ENCODE measurements at places on chromosomes 1 and 21.

- no peak for DNase-seq
Observed at GRCh38 chr1:45033356-45033755, 21.3 kb downstream of the UROD start.

- no peak for DNase-seq
Observed at GRCh38 chr21:29231756-29232529, 66.8 kb upstream of the BACH1 start.

DNA sequence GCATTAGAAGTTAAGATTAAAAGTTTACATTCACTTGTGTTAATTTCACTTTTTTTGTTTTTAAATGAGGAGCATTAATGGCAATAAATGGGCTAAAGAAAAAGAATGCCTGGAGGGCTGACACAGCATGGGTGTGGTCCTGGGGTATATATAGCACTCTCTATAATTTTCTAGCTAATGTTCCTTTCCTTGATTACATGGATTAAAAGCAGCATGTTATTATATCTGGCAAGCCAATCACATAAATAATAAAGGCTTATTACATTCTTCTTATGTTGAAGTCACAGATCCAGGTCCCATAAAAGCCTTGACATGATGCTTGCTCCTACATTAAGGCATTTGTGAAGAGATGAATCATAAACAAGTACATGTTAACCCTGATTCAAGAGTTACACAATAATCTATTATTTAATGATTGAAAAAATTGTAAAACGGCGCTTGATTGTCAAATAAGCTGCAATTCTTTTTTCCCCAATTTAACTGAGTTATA lies 91.4 kb downstream of the LYPLAL1 start:
- no peak for DNase-seq

DNA sequence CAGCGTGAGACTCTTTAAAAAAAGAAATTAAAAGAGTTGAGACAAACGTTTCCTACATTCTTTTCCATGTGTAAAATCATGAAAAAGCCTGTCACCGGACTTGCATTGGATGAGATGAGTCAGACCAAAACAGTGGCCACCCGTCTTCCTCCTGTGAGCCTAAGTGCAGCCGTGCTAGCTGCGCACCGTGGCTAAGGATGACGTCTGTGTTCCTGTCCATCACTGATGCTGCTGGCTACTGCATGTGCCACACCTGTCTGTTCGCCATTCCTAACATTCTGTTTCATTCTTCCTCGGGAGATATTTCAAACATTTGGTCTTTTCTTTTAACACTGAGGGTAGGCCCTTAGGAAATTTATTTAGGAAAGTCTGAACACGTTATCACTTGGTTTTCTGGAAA lies 31.2 kb downstream of the IFNAR1 start:
- DNase-seq: no peak

DNA sequence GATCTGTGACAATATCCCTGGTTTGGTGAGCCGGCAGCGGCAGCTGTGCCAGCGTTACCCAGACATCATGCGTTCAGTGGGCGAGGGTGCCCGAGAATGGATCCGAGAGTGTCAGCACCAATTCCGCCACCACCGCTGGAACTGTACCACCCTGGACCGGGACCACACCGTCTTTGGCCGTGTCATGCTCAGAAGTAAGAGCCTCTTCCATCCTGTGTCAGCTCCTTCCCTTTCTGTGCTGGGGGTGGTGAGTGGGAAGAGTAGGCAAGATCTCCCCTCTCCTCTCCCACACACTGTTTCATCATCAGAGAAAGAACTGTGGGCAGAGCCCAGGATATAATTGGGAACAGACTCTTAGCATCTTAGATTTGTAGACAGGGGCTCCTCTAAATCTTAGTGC lies 6.1 kb downstream of the WNT2B start:
- DNase-seq: no peak

DNA sequence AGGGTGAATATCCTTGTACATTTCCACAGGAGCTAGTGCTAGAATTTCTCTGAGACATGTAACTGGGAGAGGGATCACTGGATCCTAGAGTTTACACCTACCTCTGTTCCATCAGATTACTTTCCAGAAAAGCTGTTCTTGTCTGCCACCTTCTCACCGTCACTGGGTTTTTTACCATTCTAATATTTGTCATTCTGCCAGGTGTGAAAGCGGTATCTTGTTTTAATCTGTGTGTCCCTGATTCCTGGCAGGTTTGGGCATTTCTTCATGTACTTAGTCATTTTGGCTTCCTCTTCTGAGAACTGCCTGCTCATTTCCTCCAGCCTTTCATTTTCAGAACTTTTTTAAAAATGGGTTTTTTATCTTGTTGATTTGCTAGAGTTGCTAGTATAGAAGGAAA lies 5.1 kb downstream of the PMF1 start:
- DNase-seq: peak; percentile 38

GRCh38 chr1:183980951-183981525 lies 56.5 kb downstream of the COLGALT2 start:
- no peak for DNase-seq

GRCh38 chr1:56378341-56379070 lies 200.9 kb downstream of the PLPP3 start:
- no peak for DNase-seq

DNA sequence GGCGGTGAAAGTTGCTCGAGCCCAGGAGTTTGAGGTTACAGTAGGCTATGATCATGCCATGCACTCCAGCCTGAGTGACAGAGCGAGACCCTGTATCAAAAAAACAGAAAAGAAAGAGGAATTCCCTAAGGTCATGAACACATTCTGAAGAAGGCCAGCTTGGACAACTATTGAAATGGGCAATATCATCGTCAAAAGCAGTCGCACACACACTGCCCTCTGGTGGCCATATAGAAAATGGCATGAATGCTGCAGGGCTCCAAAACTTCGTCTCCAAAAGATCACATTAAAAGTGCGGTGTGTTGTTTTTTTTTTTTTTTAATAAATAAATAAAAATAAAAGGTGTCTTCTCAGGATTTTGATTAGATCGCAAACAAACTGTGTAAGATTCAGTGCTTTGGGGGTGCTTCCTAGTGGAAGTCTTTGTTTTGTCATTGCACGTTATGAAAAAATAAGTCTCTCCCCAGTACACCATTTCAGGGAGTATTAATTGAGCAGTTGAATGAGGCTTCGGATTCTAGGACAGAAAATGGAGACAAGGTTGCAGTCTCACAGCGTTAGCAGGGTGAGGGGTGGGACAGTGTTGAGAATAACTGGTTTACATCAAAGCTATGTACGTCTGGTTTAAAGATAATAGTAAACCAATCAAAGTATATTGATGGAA lies 87.5 kb upstream of the FMN2 start:
- peak; percentile 48 for DNase-seq

GRCh38 chr1:31010086-31010989 lies 55.2 kb downstream of the PUM1 start:
- peak; percentile 69 for DNase-seq

DNA sequence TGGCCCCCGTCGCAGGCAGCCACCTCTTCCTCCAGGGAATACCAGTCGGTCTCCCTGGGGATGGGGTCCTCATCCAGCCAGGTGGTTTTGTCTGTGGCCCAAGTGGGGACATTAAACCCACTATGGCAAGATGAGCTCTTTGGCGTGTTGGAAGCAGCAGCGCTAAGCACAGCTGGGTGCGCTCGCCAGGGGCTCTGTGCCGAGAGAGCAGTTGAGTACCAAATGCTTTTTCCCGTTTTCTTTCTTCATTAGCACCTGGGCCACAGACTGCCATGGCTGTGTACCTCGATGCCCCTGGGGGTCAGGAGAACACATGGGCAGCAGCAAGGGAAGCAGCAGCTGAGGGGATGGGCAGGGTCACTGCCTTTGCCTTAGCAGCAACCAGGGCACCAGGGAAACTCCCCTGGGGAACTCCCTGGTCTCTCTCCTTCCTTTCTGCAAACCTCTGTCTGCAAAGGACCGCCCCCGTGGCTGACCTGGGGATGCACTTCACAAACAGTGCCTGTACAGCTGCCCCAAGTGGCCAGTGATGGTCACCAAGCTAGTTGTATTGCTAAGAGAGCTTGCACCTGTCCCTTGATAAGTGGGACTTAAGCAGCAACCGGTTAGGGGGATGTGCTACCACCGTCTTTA lies 31.1 kb downstream of the EDARADD start:
- no peak for DNase-seq

GRCh38 chr1:221712776-221713431 lies 29.0 kb downstream of the DUSP10 start:
- DNase-seq: peak; percentile 79

- DNase-seq: no peak
Observed at GRCh38 chr1:9814619-9815018, 9.1 kb downstream of the CLSTN1 start.

GRCh38 chr1:37793773-37794371 lies at the start of gene MANEAL:
MANEAL (plus strand) TSS chr1:37793847; CDS start chr1:37794183, 336 bp downstream.
- peak; percentile 64 for DNase-seq
